ENCODE measurements at places on chromosomes 13 and 19.

DNA sequence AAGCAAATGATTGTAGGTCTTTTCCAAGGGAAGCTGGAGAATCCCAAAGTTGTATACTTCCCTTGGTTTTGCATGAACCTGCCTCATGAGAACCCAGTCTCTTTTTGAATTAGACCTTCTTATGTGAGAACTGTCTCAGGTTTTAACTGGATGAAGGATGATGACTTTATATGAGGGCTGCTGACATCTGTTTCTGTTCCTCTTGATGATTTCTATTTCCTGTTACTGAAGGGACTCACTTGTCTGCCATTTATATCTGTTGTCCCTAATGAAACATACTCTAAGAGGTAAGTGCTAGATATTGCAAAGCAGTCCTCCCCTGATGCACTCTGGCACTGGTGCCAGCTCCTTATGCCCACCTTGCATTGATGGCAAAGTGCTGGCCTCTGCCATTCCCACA is 33.6 kb downstream of the ERICH4 start:
- DNase-seq: no peak

- DNase-seq: peak; percentile 87
These were observed 106.8 kb downstream of the NHLRC3 start for GRCh38 chr13:39144941-39145533.

GRCh38 chr19:7789447-7789846 is 26.4 kb downstream of the CLEC4M start:
- no peak for DNase-seq

GRCh38 chr19:48290401-48290770 is 20.5 kb downstream of the ZNF114 start:
- DNase-seq: peak; percentile 61

- DNase-seq: no peak
These were observed 6.3 kb downstream of the ARHGAP45 start for GRCh38 chr19:1073063-1073955.

DNA sequence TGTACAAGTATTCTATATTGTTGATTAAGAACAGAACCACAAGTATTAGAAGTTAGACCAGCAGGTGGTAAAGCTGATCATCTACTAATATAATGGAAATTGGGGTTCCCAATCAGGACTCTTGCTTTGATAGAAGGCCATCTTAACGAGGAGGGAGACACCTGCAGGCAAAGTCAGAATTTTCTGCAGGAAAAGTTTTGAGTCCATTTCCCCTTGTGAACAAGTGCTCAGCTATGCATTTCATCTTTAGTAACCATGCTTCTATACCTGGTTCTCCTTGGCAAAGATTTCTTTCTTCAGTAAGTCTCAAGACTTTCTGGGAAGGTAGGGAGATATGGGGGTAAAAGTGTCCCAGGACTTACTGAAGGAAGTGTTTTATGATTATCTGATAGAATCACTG is 36.1 kb upstream of the USPL1 start:
- DNase-seq: peak; percentile 26

GRCh38 chr13:114339857-114340534 is 25.7 kb downstream of the CHAMP1 start:
- peak; percentile 76 for DNase-seq

DNA sequence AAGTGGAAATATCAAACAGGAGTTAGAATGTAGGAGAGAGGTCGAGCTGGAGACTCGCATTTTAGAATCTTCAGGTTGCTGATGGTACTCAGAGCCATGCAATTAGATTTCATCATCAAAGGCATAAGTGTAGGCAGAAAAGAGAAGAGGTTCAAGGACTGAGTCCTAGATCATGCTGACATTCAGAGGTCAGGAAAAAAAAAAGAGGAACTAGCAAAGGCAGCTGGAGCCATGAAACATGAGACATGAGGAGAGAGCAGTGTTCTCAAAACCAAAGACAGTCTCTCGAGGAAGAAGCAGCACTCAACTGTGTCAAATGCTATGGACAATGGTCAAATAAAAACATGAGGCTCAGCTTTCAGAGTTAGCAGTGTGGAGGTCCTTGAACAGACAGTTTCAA is 12.4 kb upstream of the TPP2 start:
- no peak for DNase-seq

GRCh38 chr19:10601999-10602329 is 14.9 kb upstream of the AP1M2 start:
- DNase-seq: no peak
